Ovary (tissue), 10 donors: ENCODE measurements at places on chromosomes 3 and 15.
A peak's percentile ranks its signal among the peaks of the same experiment; 100 is the strongest.

DNA sequence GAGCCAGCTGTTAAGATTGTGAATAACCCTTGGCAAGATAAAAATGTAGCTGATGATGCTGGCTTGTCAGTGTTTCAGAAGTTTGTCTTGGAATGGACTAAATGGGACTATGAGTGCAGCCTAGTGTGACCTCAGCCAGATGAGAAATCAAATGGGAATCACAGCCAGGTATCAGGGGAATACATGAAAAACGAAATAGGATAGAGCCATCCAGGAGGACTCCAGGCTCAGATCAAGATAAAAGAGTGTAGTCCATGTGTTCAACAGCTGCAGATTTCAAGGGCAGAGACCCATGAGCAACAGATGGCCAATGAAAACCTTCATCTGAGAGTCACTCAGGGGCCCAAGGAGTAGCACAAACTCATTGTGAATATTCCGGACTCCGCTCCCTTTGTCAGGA lies 1080.9 kb upstream of the CADM2 start:
- DNase-seq: no peak

- DNase-seq: no peak
Observed at GRCh38 chr3:9403463-9403862, 6.0 kb downstream of the SETD5 start.

DNA sequence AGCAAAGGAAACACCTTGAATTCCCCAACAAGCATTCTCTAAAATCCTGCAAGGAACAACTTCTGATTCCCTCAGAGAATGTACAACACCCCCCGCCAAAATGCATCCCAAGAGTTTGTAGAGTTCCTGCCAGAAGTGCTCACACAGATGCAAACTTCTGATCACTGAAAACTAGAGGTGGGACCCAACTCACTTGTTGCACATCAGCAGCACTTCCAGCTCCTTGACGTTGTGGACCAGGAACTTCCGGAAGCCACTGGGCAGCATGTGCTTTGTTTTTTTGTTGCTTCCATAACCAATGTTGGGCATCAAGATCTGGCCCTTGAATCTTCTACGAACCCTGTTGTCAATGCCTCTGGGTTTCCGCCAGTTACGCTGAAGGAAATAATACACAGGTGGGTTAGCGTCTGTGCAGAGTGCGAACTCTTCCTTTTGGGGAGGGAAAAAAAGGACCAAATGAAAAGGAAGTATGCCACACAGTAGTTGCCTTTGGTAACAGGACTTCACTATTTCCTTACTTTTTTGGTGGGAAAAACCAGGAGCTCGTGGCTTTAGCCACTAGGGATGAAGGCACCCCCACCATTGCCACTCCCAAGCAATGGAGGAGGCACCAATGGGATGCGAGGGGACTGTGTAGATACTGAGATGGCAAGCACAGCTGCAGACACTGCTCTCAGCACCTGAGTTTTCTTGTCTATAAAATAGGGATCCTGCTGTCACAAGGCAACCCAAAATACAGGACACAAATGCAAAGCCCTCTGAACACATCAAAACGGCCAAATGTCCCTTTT lies 2.0 kb downstream of the RPL32 start:
- no peak for DNase-seq

DNA sequence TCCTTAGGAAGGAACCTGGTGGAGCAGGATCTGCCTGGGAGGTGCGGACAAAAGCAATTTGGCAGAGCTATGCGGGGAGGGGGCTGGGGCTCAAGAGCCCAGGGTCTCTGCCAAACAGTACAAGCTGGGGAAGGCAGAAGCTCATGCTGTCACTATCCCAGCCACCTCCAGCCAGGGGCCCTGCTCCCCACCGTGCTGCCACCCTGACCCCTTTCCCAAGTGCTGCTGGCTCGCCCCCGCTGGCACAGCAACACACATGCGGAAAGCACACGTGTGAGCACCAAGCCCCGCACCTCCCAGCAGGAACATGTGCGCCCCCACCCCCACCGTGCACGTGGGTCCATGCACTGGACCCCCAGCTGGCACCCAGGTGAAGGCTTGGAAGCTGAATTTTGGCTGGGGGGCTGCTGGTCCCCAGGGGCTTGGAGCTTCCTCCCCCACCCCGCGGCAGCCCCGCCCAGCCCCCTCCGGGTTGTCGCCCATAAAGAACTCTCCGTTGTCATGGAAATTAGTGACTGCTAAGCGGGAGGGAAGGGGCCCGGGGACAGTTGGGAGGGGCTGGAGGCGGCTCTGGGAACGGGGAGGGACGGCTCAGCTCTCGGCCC lies 742 bp downstream of the CAMKV start:
- no peak for DNase-seq

DNA sequence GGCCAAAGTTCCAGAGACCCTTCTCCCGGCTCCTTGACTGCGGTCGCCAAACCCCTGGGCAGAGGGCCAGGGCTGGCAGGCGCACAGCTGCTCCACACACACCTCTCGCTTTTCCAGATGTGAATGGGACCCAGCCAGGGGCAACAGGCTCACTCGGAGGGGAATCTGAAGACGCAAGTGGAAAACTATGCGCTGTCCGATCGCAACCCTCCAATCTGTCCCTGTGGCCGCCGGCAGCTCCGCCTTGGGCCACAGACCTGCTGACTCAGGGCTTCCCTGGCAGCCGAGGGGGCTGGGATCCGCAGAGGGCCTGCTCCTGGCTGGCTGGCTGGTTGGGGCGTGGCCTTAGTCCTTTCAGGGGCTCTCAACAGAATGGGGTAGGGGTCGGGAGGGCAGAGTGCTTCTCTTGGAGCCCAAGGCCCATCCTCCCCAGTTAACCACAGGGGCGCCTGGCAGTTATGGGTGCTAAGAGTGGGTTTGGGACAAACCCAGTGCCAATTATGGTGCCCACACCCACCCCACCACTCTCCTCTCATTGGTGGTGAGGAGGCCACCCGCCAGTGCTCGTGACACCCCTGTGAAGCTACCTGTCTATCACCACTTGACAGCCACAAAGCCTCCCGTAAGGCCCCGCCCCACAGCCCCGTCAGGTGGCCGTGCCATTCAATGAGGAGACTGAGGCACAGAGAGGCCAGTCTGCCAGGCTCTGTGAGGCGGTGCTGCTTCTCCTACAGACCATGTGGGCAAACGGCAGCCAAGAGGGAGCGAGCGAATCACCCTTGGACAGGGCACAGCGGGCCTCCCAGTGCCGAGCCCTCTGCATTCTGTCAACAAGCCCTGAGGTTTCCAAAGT lies 53.8 kb downstream of the IQSEC1 start:
- peak; percentile 67 for DNase-seq

GRCh38 chr3:59407425-59407824 lies 357.6 kb upstream of the CFAP20DC start:
- DNase-seq: no peak
